Ovary (tissue), 10 donors: ENCODE measurements at places on chromosomes 5 and 9. TPM values are rescaled to one million over a fixed set of nuclear protein-coding genes. Genes with fewer than 3 reads are reported as not detected.

Gene CCIN
- total RNA-seq, result 0.15 TPM

DNA sequence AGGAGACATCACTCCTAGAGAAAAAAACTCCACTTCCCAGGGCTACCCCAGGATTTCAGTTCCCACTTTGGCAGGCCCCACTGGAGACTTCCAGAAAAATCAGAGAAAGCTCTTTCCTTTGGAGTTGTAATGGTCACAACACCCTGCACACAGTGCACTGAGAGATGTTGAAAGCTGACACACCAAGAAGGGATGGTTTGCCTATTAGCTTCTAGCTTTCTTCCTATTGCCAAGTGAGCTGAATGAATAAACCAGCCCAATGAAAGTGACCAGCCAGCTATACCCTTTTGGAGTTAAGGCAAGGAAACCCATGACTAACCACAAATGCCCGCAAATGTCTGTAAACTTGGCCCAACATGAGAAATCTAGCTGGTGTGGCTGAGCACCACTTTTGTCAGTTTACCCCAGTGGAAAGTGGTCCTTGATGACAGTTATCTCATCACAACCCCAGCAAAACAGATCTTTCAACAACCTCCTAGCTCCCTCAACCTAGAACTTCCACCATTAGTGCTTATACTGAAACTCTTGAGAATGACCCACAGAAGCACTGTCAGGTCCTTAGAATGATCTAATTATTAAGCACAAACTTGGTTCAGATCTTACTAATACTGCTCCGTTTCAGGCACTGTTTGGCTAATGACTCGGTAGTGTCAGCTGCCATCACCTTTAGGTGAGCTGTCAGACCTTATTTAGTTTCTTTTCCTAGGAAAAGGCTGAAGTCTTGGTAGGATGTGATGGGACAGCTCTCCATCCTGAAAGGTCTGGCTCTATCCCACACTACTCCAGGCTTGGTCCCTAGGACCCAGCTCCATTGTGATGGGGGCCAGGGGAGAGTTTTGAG, 11.2 kb downstream of the IRF1 start:
- DNase-seq, result no peak

GRCh38 chr5:146283344-146283761, 55.3 kb upstream of the POU4F3 start:
- DNase-seq, result no peak

DNA sequence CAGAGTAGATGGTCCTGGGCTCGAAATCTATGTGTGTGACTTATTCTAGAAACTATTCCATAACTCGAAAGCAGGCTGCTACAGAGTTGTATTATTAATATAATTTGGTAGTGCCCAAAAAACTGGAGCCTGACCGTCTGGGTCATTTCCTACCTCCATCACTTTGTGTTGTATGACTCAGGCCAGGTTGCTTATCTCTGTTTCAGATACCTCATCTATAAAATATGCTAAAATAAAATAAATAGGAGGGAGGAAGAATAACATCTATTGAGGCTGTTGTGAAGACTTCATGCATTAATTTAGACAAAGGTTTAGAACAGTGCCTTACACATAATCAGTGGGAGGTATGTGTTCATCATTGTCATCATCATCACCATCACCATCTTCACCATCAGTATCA, 57.7 kb downstream of the PDE4D start:
- DNase-seq, result no peak

DNA sequence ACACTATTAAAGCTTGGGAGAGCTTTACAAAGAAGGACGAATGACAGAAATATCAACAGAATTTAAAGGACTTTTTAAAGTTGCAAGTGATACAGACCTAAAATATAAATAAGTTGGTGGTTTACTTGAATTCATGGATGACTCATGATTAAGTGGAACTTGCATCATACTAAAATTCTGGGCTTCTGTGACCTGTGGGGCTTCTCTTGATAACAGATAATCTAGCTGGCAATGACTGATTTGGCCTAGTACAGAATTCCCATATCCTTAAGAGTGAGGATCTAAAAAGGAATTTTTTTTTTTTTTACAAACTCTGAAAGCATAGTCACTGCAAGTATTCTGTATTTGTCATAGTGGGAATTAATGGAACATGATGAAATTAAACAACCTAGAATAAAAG, 543.7 kb upstream of the SGCD start:
- DNase-seq, result no peak
